ENCODE measurements at places on chromosomes 5 and 9.
A peak's percentile ranks its signal among the peaks of the same experiment; 100 is the strongest.

- DNase-seq: no peak
These were observed 273.1 kb downstream of the ARHGEF28 start for GRCh38 chr5:73899055-73899454.

- DNase-seq: no peak
These were observed 23.9 kb downstream of the FGF1 start for GRCh38 chr5:142661957-142662356.

DNA sequence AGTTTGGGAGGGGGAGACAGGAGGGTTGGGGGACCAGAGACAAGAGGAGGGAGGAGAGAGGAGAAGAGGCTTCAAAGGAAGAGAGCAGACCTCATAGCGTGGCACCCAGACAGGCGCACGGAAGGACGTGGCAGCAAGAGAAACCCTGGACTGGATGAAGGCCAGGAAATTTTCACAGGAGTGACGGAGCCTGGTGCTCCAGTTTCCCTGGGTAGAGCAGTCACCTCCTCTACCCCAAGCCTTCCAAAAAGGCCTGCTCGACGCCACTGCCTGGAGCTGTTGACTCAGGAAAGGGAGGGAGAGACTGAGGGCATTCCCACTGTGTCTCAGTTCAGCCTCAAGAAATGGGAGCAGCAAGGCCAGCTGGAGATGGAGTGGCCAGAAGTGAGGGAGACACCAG lies 19.3 kb downstream of the AK8 start:
- DNase-seq: no peak

GRCh38 chr5:136052692-136053335 lies 24.0 kb downstream of the TGFBI start:
- no peak for DNase-seq

DNA sequence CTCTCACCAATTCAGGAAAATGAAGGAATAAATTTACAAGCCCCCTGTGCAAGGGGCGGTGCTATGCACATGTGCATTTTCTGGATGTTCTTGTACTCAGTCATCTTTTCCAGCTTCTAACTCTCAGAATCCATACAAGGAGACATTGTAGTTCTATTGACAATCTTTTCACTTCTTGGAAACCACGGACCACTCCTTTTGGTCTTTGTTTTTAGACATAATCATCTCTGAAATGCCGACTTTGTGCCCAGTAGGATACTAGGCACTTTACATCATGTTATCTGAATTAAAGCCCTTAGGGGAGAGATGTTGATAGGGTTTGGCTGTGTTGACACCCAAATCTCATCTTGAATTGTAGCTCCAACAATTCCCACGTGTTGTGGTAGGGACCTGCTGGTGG lies 322.6 kb upstream of the WWC1 start:
- DNase-seq: no peak

- no peak for DNase-seq
These were observed 226.6 kb upstream of the TBCA start for GRCh38 chr5:78002690-78003089.

- no peak for DNase-seq
These were observed 1.3 kb upstream of the POU4F3 start for GRCh38 chr5:146337264-146337904.

- no peak for DNase-seq
These were observed 6.4 kb upstream of the CARD9 start for GRCh38 chr9:136379891-136380290.

DNA sequence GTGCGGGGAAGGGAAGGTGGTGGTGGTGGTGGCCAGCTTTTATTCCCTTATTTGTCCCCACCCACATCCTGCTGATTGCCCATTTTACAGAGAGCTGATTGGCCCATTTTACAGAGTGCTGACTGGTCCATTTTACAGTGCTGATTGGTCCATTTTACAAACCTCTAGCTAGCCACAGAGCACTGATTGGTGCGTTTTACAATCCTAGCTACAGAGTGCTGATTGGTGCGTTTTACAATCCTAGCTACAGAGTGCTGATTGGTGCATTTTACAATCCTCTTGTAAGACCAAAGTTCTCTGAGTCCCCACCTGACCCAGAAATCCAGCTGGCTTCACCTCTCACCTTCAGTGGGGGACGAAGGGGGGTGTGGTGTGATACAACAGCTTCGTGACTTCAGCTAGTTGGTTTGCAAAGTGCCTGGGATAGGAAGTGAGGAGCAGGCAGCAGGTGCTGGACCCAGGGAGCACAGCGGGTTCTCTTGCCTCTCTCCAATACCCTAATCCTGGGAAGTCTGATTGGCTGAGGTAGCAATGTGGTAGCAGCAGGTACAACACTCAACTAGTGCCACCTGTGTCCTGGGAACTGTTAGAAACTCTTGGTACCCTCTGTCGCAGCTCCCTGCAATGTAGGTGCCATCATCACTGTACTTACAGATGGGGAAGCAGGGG lies 92.1 kb downstream of the BARX1 start:
- no peak for DNase-seq

- DNase-seq: no peak
These were observed 231.0 kb upstream of the GAS1 start for GRCh38 chr9:87178302-87178701.

- DNase-seq: no peak
These were observed 30.7 kb upstream of the IRX1 start for GRCh38 chr5:3564827-3565518.

DNA sequence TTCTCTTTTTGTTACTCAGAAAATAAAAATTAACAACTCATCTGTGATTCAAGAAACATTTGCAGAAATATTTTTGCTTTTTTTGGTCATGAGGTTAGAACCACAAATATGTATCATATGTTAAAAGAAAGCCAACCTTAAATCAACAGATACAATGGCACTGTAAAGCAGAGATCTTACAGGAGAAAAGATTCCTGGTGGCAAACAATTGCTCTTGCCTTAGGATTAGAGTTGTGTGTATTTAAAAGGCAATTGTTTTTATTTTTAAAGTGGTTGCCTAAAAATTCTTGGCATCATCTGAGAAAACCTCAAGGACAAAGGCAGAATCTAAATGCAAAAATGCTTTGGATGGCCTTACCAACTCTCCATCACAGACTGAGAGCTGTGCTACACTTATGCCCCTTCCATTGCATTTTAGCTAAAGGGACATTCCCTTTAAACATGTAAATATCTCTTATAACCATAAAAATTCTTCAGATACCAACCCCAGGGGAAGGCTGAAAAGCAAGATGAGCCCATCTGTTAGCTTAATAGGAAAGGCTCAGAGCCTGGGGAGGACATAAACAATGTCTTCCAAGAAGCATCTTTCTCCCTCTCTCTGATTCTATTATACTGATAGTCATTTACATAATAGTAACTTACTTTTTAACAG lies 100.4 kb downstream of the FAM114A2 start:
- DNase-seq: no peak

DNA sequence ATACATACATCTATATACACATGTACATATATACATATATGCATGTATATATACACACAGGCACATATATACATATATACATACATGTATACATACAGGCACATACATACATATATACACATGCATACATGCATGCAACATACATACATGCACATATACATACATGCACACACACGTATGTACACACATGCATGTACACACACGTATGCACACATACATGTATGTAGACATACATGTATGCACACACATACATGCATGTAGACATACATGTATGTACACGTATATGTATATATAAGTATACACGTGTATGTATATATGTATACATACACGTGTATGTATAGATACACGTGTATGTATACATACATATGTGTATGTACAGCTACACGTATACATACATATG lies 617.0 kb downstream of the RAB3C start:
- no peak for DNase-seq

- DNase-seq: no peak
These were observed 46.2 kb upstream of the ANKRD55 start for GRCh38 chr5:56279291-56279690.

GRCh38 chr5:113100981-113101380 lies 124.4 kb downstream of the DCP2 start:
- no peak for DNase-seq

DNA sequence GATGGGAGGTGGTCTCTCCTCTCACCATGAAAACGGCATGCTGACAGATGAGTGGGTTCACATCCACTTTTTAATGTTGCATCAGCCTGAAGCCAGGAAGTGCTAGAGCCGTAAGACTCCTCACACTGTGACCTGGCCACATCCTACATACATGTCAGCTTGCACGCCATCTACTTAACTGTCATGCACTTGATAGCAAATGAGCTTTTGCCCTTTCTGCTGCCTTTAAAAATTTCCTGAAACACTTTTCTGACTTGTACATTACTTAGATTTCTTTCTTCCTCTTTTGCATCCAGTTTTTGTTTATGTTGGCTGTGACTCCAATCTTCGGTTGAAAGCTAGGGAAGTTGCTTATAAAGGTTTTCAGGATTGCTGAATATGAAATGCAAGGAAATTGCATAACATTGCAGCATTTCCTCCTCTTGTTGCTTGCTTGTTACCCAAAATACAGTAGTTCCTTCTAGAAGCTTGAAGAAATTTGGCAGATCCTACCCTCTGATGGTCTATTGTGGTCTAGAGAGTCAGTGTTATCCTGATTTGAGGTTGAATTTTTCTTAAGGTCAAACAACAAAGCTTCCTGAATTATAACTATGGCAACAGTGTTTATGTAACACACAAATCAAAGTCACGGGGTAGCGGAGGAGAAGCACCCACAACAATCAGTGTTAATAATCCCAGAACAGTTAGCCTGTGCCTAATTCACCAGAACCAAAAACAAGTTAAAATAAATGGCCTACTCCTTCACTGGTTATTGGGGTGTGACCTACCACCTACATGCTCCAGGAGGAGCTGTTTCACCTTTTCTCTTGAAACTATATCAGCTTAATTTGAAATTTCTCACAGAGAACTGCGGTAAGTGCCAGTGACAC lies 232.5 kb downstream of the ARHGAP26 start:
- peak; percentile 19 for DNase-seq

DNA sequence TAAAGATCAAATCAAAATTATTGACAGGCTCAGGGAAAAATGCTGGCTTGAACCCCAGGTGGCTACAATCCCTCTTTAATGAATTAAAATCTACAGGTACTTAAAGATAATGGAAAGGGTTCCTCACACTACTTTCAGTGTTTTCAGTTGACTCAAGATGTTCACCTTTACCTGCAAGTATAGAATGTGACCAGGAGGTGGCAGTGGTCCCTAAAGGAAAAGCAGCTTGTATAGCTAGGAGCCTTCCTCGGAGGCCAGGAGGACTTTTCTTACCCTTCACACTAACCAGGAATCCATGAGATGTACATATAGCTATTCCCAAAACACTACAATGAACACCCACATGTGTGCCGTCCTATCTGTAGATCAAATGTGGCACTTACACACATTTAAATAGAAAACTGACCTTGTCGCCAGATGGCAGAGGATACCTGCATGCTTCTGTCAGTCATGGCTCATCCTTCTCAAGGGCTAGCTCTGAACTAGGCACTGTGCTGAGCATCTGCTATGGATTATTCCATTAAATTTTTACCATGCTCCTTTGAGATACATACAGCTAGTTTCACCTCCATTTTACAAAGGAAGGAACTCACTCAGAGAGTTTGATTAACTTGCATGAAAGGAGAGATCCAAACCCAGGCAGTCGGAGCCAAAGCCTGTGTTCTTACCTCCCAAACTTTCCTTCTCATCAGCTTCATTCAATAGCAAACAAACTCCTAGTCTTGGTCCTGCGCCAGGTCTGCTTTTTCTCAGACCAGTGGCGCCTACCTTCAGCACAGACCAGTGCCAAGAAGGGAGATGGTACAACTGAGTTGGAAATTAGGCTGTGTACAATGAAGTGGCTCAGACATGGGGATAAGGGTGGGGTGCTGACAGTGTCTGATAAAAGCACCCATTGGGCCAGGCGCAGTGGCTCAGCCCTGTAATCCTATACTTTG lies 24.5 kb downstream of the C9orf152 start:
- DNase-seq: no peak

- no peak for DNase-seq
These were observed 11.8 kb upstream of the ENTREP1 start for GRCh38 chr9:69313175-69313574.

GRCh38 chr9:78235256-78235761 lies 566 bp upstream of the CEP78 start:
- DNase-seq: no peak

- DNase-seq: no peak
These were observed 481 bp downstream of the MRPL36 start for GRCh38 chr5:1799110-1799601.

DNA sequence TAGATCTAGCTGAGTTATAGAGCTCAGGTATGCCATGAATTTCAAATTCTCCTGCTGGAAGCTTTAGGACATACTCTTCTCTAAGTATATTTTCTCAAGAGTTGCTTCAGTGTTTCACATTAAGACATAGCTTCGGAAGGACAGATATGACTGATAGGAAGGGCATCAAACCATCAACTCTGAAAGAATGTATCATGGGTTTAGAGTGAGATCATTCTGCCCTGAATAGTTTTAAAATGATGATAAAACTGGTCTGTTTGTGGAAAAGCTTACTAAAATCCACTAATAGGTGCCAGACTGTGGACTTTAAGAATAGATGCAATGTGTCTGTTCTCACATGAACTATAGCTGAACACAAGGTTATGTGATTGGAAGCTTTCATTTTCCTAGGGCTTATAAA lies 8.4 kb downstream of the SPEF2 start:
- no peak for DNase-seq

- peak; percentile 10 for DNase-seq
These were observed 21.6 kb downstream of the LPCAT1 start for GRCh38 chr5:1502046-1502736.

DNA sequence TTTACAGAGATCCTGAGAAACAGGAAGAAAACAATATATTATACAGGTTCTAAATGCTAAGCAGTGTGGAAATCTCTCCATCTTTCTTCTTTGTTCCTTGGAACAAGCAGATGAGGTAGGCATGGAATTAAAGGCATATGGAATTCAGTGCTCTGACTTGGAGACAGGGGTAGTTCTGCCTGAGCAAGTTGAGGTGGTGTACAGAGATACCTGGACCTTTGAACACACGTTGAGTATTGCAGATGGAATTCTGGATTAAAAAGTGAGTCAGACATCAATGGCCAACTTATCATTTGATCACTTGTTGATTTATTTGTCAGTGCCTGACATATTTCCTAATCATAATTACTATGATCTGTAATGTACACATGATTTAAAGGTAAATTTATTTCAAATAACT lies 293.9 kb upstream of the IRX4 start:
- no peak for DNase-seq
